Breast epithelium (tissue), 4 donors: ENCODE measurements at places on chromosomes 13 and 19. TPM values are rescaled to one million over a fixed set of nuclear protein-coding genes. Genes with fewer than 3 reads are reported as not detected.

- H3K27ac ChIP-seq, result no peak overlapping the region
- no peak overlapping the region for H3K4me3 ChIP-seq
- no peaks in the 10 kb centered on the region for H3K4me1 ChIP-seq
These were observed 66.6 kb downstream of the CHST8 start for GRCh38 chr19:33688171-33688992.

DNA sequence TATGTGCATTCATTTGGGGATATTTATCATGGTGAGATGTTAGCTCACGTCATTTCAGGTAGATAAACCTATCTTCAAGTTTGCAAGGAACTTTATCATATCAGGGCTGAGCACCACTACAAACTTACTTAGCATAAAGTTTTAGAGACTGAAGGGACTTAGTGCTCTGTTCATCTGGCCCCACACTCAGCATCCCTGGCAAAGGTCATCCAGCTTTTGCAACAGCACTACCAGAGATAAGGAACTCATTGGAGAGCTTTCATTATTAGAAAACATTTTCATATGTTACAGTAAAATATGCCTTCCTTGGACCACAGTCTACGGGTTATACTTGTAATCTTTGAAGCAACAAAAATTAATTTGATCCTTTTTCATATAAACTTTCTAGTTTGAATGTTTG lies 263.4 kb downstream of the POU4F1 start:
- H3K27me3 ChIP-seq, result no peaks in the 10 kb centered on the region
- H3K4me3 ChIP-seq, result no peak overlapping the region
- DNase-seq, result no peak
- no peaks in the 10 kb centered on the region for H3K4me1 ChIP-seq
- H3K36me3 ChIP-seq, result no peaks in the 10 kb centered on the region
- no peak overlapping the region for H3K27ac ChIP-seq

Gene KIR3DL1
- total RNA-seq, result 0.59 TPM

DNA sequence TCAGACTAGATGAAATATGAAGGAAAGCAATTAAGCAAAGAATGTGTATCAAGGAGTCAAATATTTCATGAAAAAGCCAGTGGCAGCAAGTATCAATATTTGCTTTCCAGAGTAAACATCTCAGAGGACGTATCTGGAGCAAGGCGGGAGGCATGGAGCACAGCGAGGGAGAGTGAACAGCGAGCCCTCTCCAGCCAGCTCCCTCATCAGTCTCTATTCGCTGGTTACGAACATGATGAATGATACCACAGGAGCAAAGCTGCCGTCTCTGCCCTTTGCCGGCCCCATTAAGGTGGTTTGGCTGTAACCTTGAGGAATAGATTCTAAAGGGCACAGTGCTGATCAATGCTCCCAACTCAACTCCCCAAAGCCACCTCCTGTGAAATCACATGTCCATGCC lies 95.8 kb downstream of the CCNA1 start:
- DNase-seq, result no peak
- H3K36me3 ChIP-seq, result no peaks in the 10 kb centered on the region
- no peak overlapping the region for H3K4me3 ChIP-seq
- no peaks in the 10 kb centered on the region for H3K27me3 ChIP-seq

GRCh38 chr19:4647676-4648644 lies 8.6 kb downstream of the TNFAIP8L1 start:
- peak overlapping the region; percentile 48 for H3K27ac ChIP-seq
- H3K4me1 ChIP-seq, result no peaks in the 10 kb centered on the region
- H3K27me3 ChIP-seq, result no peaks in the 10 kb centered on the region
- no peaks in the 10 kb centered on the region for H3K36me3 ChIP-seq

- H3K4me3 ChIP-seq, result no peak overlapping the region
- no peaks in the 10 kb centered on the region for H3K27me3 ChIP-seq
- no peak for DNase-seq
- H3K27ac ChIP-seq, result no peak overlapping the region
These were observed 230.7 kb downstream of the NDFIP2 start for GRCh38 chr13:79711631-79712030.

Gene TSSK6
- 0.96 TPM for total RNA-seq

DNA sequence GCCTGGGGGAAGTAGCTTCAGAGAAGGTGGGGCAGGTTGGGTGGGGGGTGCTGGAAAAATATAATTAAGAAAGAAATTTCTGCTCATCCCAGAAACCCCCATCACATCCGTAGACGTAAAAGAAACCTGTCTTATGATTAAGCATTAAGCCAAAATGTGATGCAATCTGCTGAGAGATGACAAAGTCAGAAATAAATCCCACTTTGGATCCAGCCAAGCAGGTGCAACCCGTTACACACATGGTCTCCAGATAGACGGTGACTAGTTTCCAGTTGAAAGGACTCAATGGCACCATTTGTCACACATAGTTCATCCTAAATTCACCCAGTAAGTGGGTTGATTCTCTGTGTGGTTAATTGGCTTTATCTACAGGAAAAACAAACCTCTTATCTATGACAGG lies 34.1 kb downstream of the PSG5 start:
- H3K27me3 ChIP-seq, result no peaks in the 10 kb centered on the region
- H3K4me1 ChIP-seq, result no peaks in the 10 kb centered on the region
- no peak overlapping the region for H3K27ac ChIP-seq
- no peaks in the 10 kb centered on the region for H3K36me3 ChIP-seq
- no peak for DNase-seq

Gene CACNG8
- total RNA-seq, result not detected

GRCh38 chr19:12698138-12698537 lies 1.7 kb upstream of the FBXW9 start:
- DNase-seq, result no peak
- peaks cover 18% of the 10 kb centered on the region for H3K36me3 ChIP-seq
- H3K4me3 ChIP-seq, result no peak overlapping the region
- no peak overlapping the region for H3K27ac ChIP-seq
- H3K4me1 ChIP-seq, result peaks cover 5% of the 10 kb centered on the region

Gene ONECUT3
- not detected for total RNA-seq

GRCh38 chr19:12546903-12547302 lies 4.4 kb downstream of the ZNF564 start:
- no peak for DNase-seq
- no peaks in the 10 kb centered on the region for H3K36me3 ChIP-seq
- no peaks in the 10 kb centered on the region for H3K27me3 ChIP-seq
- no peaks in the 10 kb centered on the region for H3K4me1 ChIP-seq
- H3K4me3 ChIP-seq, result no peak overlapping the region

DNA sequence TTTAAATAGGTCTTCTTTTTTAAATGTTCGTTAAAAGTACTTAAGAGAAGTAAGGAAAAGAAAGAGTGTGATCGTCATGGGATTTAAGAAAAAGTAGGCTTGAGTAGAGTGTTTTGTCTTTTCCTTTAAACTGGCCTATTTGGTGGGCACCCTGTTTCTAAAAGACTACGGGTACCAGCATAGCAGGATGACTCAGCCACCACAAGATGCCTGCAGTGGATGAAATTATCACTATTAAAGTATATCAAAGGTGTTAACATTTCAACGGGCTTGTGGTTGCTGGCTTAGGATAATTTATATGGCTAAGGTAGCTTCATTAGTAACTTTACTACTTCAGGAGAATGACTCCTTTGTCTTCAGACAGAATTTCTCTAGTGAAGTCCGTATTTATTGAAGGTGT lies 112.6 kb downstream of the STARD13 start:
- no peak for DNase-seq
- no peak overlapping the region for H3K4me3 ChIP-seq
- H3K27me3 ChIP-seq, result no peaks in the 10 kb centered on the region
- H3K36me3 ChIP-seq, result no peaks in the 10 kb centered on the region
- no peak overlapping the region for H3K27ac ChIP-seq

Gene LRRC63
- 0.15 TPM for total RNA-seq
